Stimulated activated CD4-positive, alpha-beta T cell treated with anti-CD3 and anti-CD28 coated beads, Interleukin-12 subunit alpha, Interleukin-12 subunit beta, amount 100 ng/mL, for 4 hours (primary cell): ENCODE measurements at places on chromosomes 6 and 20.
A peak's percentile ranks its signal among the peaks of the same experiment; 100 is the strongest.

GRCh38 chr6:25404693-25405169 lies 125.6 kb downstream of the CARMIL1 start:
- peak; percentile 25 for DNase-seq

GRCh38 chr20:9516234-9516871 lies 2.0 kb downstream of the LAMP5 start:
- DNase-seq = no peak

DNA sequence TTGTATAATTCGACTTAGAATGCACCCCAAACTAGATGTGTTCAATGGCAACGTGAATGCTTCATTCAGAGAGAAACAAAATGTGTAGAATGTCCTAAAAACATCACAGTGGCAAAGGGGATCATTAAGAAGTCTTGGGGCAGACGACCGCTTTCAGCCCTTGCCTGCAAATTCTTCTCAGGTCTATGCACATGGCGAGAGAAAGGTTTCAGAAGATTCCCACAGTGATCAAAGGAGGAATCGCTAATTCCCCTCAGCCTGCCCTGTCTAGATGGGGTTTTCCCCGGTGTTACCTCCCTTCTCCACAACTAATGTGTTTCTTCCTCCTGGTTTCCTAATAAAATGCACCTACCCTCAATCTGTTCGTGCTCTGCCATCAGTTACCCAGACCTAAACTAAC lies 13.3 kb upstream of the NHSL1 start:
- DNase-seq = no peak

DNA sequence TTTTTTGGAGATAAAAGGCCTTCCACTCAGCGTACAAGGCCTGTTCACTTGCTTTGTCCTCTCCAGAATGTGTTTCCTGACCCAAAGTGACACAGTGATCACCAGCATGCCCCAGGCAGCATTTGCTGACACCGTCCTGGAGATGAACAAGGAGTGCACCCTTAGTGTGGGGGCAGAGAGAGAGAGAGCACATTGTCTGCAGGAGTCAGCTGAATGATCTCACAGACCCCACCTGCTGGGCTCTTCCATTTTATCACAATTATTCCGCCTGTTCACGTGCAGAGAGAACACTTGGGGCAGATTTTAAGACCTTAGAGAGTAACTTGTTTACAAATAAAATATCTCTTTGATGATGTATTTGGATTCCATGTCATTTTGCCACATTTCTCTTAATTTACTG lies 22.4 kb upstream of the MAS1L start:
- no peak for DNase-seq

DNA sequence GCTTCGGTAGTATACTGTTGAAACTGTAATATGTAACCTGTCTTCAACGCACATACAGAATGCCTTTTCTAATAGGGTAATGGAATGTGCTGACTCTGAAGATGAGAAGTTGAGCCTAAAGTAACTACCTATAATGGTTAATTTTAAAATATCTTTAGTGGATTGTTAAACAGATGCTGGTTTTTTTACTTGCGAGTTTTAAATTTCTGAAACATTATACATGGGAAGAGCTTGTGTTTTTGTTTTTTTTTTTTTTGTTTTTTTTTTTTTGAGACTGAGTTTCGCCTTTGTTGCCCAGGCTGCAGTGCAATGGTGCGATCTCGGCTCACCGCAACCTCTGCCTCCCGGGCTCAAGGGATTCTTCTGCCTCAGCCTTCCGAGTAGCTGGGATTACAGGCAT lies 166.9 kb downstream of the JARID2 start:
- no peak for DNase-seq

GRCh38 chr20:23017516-23017915 lies 17.6 kb upstream of the SSTR4 start:
- no peak for DNase-seq

DNA sequence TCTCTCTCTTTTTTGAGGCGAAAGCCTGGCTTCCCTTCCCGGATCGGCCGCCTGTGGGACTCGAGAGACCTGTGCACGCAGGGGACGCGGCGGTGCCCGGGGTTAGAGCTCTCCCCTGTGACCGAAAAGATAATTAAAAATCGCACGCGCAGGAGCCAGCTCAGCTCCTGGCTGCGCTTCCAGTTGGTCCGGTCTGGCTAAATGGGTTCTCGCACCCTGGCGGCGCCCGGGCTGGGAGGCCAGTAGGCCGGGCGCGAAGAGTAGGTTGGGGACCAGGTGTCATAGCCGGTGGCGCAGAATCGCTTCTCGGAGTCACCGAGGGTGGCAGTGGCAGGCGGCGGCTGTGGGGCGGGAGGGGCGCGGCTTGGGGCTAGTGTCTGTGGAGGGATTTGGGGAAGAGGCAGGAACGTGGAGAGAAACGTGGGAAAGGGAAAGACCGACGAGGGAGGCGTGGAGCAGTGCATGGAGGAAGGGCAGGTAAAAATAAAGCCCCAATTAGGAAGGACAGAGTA lies 41.9 kb upstream of the SUPT3H start:
- peak; percentile 59 for DNase-seq
